ENCODE measurements at places on chromosomes 3 and 15. TPM values are rescaled to one million over a fixed set of nuclear protein-coding genes. Genes with fewer than 3 reads are reported as not detected.

The DIPK2A gene
- 19.3 TPM for total RNA-seq

DNA sequence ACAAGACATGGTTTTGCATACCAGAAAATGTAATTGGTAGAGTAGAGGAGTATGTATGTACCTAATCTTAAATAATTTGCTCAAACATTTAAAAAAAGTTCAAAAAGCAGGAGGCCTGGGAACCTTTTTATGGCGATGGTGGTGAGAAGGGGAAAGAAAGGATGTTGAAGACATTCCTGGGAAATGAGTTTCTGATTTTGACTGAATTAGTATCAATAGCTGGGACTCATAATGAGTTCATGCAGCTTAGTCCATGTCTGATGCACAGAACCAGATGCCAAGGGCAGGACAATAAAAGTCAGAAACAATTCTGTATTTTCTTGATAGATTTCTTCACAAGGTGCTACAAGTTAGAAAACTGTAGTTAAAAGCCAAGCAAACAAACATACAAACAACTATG is 395.3 kb downstream of the GAP43 start:
- no peak for DNase-seq

The SLC30A4 gene
- 4.8 TPM for total RNA-seq

DNA sequence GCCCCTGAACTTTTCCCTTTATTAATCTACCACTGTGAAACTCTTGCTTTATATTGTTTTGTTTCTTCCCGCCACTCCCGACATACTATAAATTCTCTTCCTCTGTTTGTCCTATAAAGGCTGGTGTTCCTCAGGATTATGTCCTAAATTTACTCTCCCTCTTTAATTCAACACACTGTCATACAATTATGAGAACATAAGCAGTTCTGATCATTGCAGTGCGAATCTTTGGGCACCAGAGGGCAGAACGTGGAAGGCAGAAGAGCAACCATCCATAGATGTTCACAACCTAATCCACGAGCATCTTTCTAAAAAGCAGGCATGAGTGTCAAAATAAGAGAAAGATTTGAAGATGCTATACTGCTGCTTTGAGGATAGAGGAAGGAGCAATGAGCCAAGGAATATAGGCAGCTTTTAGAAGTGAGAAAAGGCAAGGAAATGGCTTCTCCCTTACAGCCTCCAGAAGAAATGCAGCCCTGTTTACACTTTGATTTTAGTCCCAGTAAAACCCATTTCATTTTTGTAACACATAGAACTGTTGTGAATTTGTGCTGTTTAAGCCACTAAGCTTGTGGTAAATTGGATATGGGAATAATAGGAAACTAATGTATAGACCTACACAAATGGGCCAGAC is 179.4 kb downstream of the GBE1 start:
- DNase-seq, result no peak

DNA sequence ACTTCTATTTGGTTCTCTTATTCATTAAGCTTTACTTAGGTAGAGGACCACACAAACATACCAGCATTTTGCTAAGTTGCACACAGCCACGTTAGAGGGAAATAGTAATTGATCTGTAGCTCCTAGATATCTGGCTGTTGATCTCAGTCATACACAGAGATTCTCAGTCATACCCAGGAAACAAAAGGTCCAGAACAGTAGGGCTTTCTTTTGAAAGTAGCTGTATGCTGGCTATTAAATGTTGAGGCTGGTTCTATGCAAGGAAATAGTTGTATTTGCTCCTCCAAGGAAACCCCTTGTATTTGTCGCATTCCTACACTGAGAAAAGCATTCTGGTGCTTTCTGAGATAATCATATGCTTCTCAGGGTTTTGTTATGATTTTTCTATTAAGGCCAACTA is 523.8 kb downstream of the SOX2 start:
- no peak for DNase-seq

The SLC7A14 gene
- not detected for total RNA-seq

GRCh38 chr3:125003369-125003853 is 52.4 kb downstream of the HEG1 start:
- no peak for DNase-seq

The CLDN18 gene
- 0.18 TPM for total RNA-seq

- DNase-seq, result no peak
These were observed 450.8 kb upstream of the NAALADL2 start for GRCh38 chr3:174408310-174408709.

The PLD1 gene
- total RNA-seq, result 3.4 TPM

The MCCC1 gene
- 27.5 TPM for total RNA-seq

DNA sequence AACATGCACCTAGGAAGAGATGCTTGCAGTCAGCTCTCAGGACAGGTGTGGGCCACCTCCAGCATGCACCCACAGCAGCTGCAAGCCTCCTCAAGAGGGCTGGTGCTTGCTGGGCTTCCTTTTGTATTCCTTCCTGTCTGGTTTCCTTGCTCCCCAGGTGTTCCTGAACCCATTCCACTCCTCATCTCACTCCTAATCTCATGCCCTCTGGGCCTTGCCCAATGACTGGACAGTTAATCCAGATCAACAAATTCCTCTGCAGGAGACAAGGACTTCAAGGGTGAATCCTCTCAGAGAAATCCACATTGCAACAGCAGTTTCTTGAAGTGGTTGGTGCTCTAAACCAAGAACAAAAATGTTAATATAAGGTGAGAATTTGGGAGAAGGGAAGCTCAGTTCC is 30.7 kb downstream of the RASGRP1 start:
- DNase-seq, result no peak

DNA sequence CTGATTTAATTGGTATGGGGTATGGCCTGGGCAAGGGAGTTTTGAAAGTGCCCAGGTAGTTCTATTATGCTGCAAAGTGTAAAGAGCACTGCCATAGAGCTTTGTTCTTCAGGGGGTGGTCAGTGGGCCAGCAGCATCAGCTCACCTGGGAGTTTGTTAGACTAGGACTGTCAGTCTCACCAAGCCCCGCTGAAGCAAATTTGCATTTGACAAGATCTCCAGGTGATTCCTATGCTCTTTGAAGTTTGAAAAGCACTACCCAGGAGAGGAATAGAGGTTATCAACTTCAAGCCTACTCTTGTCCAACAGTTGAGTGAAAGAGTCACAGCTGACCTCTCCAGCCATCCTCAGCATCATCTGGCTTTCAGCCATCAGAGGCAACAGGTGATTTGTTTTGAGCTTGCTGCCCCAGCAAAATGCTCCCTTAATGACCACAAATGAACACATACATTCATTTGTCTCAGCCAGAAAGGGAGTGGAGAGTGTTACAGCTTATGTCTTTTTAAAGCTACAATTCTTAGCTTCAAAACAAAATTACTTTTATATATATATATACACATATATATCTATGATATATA is 8.0 kb downstream of the ZSCAN2 start:
- no peak for DNase-seq

DNA sequence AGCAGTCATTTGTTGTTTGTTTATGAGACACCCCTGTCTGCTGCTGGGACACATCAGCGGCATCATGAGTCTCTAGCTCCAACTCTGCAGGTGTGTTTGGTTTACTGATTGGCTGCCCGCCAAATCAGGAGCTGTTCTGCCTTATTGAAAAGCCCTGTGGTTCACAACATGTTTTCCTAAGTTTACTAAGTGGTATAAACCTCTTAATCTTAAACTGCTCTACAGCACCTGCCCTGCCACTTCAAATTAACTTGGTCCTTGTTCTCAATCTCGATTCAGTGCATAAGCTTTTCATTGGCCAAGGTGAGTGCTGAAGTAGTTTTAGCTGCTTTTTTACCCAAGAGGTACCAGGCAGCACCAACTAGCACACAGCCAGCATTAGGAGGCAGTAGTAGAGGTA is 77.8 kb upstream of the WDR72 start:
- DNase-seq, result no peak

GRCh38 chr15:52037889-52038505 is 19.0 kb downstream of the MAPK6 start:
- DNase-seq, result no peak

GRCh38 chr15:30953731-30954378 is 37.6 kb downstream of the MTMR10 start:
- no peak for DNase-seq

The SNURF gene
- total RNA-seq, result 25.0 TPM

The PLIN1 gene
- total RNA-seq, result 0.44 TPM

The FAM174B gene
- 5.4 TPM for total RNA-seq

GRCh38 chr3:108983051-108983450 is 29.4 kb upstream of the GUCA1C start:
- DNase-seq, result no peak

- no peak for DNase-seq
These were observed 21.9 kb downstream of the LRIG1 start for GRCh38 chr3:66478960-66479359.

GRCh38 chr3:182811269-182811596 is 17.9 kb downstream of the ATP11B start:
- no peak for DNase-seq

DNA sequence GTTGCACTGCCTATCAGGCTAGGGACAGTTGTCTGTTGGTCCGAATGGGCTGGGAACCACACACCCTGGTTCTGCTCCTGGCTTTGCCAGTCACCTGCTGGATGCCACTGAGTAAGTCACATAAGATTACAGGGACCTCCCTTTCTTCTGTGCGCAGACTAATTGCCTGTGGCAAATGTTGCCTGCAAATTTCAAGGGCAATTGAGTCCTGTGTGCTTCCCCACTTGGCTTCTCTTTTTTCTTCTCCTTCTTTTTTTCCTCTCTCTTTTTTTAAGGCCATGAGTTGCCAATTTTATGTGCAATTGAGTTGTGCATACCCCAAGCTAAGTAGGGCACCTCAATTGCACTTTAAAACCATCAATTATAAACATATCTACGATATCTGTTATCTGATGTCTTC is 963.4 kb downstream of the MCTP2 start:
- DNase-seq, result no peak

- no peak for DNase-seq
These were observed 340.1 kb downstream of the PTPRG start for GRCh38 chr3:61901496-61901895.

GRCh38 chr3:195802795-195803194 is 8.9 kb downstream of the MUC4 start:
- DNase-seq, result no peak

DNA sequence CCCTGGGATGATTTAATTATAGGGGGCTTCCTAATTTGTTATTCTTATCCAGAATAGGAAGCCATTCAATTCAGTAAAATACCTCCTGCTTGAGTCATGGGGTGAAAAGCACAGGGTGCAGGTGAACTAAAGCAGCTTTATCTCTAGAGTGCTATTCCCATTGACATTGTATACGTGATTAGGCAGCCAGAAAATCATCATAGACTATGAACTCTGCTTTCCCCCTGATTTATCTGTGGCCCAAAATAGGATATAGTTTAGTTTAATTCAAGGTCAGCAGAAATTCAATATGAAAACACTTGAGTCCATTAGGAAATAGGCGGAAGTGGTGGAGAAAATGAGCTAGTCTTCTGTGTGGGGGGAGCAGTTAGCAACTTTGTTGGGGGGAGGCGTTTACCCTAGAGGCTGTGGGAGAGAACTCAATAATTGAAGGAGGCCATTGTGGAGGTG is 18.2 kb upstream of the PRKCI start:
- no peak for DNase-seq

GRCh38 chr3:32440611-32441350 is 49.1 kb downstream of the CMTM7 start:
- no peak for DNase-seq

- no peak for DNase-seq
These were observed 12.4 kb downstream of the CFAP161 start for GRCh38 chr15:81146466-81146865.

DNA sequence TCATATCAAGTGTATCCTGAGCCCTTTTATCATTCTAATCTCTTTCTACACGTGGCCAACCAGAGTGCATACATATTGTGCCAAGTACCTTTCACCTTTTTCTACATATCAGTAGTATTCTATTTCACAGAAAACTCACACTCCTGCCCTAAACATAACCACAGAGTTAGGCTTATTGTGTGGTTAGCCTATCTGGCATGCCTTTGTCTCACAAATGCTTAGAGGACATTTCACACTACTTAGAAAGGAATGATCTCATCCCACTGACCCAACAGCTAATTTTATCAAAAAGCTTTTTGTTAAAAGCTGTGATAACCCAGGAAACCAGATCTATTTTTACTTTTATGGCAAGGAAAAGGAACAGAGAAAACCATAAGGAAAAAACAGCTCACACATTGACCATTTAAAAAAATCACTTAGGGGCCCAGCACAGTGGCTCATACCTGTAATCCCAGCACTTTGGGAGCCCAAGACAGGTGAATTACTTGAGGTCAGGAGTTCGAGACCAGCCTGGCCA is 17.8 kb upstream of the MAP4 start:
- DNase-seq, result no peak

DNA sequence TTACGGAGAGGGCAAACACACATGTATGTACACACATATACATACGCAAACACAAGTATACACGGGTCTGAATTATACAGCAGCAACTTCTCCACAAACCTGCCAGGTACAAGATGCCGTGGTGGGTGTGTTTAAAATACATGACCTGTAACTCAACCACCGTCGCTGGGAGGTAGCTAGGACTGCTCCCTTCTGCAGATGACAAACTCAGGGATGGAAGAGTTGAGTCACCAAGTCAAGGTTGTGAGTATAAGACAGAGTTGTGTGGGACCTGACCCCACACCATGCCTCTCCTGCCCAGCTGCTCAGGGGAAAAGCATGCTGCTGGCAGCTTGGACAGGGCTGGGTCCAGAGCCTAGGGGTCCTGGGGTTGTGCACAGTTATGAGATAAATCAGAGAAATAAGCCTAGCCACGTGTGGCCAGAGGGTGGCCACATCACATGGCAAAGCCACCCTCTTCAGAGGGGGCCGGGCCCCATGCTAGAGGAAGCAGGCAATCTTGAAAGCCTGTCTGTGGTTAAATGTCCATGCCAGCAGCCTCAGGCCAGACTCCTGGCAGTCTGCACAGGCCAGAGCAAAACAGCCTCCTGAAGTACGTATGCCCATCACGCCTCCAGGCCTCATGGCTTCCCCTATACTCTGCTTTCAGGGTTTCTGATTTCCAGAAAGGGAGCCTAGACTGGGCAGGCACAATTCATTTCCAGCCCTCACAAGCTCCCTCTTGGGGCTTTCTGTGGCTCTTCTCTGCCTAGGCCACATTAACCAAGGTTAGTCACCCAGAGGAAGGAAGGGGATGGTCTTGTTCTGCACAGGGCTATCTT is 107.7 kb upstream of the RPL32 start:
- DNase-seq, result no peak

DNA sequence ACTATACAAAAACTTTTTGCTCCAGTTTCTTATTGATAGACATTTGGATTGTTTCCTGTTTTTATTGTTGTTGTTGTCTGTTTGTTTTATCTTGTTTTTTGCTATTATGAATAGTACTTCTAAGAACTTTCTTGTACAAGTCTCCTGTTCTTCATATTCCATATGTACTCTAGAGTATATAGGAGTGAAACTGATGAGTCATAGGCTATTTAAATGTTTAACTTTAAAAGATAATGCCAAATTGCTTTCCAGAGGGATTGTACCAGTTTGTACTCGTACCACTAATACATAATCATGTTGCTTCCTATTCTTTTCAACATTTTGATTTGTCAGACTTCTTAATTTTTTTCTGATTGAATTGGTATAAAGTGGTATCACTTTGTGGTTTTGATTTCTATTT is 19.6 kb downstream of the LRRC49 start:
- DNase-seq, result no peak

The FEZF2 gene
- total RNA-seq, result not detected

The IGDCC3 gene
- total RNA-seq, result not detected

The TGM4 gene
- total RNA-seq, result not detected

All from T-cell (primary cell).